ENCODE measurements at places on chromosomes 11 and 22.

GRCh38 chr11:64358907-64359711 lies at the start of gene RPS6KA4:
RPS6KA4 (plus strand) TSS chr11:64359162; CDS start chr11:64359236, 74 bp downstream.
- DNase-seq = peak; percentile 67

DNA sequence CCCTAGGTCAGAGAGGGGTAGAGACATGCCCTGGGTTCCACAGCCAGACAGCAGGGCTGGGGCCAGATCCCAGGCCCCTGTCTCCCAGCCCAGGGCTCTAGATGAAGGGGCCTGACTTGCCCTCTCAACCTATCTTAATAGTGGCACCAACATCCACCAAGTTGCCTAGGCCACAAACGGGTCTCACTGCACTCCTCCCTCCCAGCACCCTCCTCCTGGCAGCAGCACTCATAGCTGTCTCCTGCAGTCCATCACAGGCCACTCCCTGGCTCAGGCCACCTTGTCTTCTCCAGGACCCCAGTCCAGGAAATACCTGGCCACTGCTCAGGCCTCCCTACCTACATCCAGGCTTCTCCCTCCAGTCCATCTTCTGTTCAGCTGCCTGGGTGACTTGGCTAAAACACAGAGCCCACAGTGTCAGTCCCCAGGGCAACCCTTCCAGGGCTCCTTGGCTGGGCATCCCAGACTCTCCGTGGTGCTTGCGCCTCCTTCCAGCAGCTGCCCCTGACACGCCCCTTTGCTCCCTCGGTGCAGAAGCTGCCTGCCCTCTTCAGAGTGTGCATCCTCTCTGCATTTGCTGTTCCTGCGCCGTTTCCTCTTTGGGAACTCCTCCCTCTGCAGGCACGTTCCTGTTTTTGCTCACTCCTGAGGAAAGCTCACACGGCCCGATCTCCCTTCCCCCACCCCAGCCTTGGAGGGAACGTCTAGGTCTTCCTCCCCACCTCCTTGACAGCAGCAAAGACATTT lies 40.5 kb downstream of the LRRC32 start:
- peak; percentile 35 for DNase-seq

GRCh38 chr11:69534166-69534530 lies 52.7 kb downstream of the LINC01488 start:
- no peak for DNase-seq

DNA sequence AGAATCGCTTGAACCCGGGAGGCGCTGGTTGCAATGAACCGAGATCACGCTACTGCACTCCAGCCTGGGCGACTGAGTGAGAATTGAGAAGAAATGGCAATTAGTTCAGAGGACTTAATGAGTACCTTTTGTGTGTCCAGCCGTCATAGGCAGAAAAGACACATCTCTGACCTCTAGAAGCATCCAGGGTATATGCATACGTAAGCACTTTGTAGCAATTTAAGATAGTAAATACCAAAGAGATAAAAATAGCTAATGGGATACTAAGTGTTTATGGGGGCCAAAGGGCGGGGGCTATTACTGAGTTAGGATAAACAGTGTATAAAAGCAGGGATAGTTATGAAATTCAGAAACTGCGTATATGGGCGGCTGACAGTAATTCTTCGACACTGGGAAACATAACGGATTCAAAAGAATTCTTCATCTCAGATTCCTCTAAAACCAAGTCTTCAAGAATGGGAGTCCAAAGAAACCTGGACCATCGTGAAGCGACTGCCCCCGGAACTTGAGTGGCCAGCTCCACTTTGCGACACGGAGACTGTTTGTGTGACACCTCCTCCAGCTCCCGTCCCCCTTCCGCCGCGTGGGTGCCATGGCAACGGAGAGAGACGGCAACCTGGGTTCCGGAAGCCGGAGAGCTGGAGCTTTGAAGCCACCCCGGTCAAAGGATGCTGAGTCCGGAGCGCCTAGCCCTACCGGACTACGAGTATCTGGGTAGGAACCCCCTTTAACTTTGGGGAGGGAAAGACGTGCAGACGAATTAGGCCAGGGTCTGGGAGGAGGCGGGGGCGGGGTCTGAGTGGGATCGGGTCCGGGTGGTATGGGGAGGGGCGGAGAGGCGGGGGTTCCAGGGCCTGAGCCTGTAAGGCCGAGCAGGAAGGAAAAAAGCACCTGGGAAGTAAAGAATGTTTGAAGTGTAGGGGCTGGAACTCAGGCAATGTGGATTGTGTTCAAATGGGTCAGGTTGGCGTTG lies at the start of gene CSTPP1:
CSTPP1 (plus strand) TSS at position 624 of the 973 bp plus-strand sequence; CDS start at position 669, 45 bp downstream.
- peak; percentile 93 for DNase-seq

DNA sequence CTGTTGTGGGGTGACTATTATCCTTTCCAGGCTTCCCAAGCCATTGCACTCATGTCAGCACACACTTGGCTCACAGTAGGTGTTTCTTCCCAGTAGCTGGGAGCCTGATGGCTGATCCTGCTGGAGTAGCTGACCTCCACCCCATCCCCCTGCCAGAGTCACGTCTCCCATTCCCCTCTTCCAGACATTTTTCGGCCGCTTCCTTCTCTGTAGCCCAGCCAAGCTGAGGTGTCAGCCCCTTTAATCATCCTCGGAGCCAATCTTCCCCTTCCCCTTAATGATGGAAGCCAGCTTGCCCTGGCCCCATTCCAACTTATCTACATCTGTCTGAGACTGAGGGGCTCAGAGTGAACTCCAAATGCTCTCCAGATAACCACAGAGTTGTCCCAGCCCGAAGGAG lies 550.7 kb downstream of the MN1 start:
- no peak for DNase-seq

DNA sequence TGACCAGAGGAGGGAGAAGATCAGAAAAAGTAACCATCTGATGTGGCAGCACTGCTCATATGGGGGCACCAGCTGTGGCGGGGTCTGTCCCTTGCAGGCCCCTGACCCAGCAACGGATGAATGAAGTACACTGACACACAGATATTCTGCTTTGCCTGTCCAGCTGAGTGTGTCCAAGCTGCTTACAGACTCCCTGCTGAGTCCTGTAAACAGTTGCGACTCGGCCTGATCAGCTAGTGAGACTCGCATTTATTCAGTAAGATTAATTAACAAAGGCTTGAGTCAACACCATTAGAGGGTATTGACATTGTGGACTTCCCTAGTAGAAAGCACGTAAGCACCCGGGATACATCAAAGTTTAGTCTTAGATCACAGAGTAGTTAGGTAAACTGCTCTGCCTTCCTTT lies 15.3 kb upstream of the OR10D3 start:
- no peak for DNase-seq

DNA sequence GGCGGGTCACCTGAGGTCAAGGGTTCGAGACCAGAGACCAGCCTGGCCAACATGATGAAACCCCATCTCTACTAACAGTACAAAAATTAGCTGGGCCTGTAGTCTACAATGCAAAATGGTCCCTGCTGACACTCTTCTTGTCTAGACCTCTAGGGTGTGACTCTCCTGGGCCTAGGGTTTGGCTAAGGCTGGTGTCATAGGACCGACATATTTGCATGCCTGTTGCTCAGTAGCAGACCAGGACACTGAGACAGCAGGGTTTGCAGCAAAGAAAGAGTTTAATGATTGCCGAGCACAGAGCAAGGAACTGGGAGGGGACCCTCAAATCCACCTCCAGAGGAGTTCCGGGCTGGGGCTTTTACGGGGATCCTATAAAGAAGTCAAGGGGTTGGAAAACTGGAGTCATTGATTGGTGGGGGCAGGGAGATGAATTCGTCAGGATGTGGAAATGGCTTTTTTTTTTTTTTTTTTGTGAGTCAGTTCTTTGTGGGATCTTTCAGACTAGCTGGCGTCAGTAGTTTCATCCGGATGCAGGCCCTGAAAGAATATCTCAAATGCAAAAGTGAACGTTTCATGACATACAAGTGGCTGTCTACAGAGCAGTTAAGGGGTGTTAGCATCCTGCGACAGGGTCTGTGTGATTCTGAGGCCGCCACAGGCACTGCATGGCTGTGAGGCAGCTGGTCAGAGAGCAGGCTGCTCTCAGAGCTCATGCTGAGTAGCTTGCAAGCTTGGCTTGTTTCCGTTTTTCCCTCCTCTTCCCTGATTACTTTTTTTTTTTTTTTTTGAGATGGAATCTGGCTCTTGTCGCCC lies 27.2 kb upstream of the A4GALT start:
- DNase-seq = peak; percentile 91

GRCh38 chr22:24789516-24789915 lies 15.0 kb upstream of the PIWIL3 start:
- DNase-seq = no peak

- DNase-seq = peak; percentile 83
These were observed 38.1 kb upstream of the ST14 start for GRCh38 chr11:130121445-130121978.

- no peak for DNase-seq
These were observed 189.3 kb downstream of the DBX1 start for GRCh38 chr11:19970944-19971343.

DNA sequence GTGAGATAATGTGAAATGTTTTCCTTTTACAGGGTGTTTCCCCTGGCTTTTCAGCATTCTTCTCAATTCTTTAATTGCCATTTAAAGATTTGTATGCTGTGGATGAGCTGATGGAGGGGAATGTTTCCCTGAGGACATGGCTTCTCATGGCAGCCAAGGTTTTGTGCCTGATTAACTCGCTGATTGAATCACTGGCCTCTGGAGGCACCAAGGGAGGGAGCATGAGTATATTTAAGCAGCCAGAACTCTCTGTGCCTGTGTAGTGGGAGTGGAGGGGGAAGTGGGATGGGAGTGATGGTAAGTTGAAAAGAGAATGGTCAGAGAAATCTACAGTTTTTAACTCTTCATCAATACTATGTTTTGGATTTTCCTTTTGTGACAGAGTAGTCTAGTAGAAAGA lies 88.7 kb downstream of the STIM1 start:
- peak; percentile 48 for DNase-seq

- DNase-seq = no peak
These were observed 8.9 kb upstream of the NLRP6 start for GRCh38 chr11:269146-269890.

Data from fibroblast of skin of right quadriceps (primary cell).